ENCODE measurements at places on chromosomes 13 and 19. TPM values are rescaled to one million over a fixed set of nuclear protein-coding genes. Genes with fewer than 3 reads are reported as not detected.

GRCh38 chr19:18344582-18344950, 4.2 kb downstream of the PGPEP1 start:
- no peak for DNase-seq

DNA sequence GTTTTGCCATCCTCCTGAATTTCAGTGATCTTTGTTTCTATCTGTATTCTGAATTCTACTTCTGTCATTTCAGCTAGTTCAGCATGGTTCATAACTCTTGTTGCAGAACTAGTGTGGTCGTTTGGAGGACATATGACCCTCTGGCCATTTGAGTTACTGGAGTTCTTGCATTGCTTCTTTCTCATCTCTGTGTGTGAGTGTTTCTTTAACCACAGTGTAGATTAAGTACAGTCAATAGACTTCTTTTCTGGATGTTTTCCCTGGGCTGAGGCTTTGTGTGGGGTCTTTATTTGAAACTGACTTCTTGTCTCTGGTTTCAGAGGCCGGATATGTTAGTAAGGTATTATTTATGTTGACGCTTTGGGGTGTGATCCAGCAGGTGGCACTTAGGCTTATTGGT, 14.7 kb downstream of the IGFL2 start:
- no peak for DNase-seq

- DNase-seq, result peak; percentile 22
These were observed 705 bp downstream of the STXBP2 start for GRCh38 chr19:7637374-7638256.

REEP6 gene
- total RNA-seq, result 2.4 TPM

PGLYRP2 gene
- 0.27 TPM for total RNA-seq

- no peak for DNase-seq
These were observed 9.6 kb upstream of the TIMM44 start for GRCh38 chr19:7953060-7953459.

DNA sequence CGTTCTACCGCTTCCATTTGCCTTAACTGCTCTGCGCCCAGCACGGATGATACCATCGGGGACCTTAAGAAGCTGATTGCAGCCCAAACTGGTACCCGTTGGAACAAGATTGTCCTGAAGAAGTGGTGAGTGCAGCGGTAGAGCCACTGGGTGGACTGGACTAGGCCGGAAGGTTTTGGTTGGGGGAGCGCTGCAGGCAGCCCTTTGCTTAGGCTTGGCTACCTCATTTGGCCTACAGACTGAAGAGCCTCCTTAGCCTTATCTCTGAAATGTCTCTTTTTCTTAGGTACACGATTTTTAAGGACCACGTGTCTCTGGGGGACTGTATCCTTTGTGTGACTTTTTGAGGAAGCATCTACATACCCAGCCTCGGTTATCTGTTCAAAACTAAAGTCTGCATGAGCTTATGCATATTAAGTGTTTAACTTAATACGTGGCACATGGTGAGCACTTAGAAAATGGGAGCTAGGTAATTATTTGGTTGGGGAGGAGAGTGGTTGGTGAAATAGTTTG, 889 bp downstream of the UBL5 start:
- no peak for DNase-seq

DNA sequence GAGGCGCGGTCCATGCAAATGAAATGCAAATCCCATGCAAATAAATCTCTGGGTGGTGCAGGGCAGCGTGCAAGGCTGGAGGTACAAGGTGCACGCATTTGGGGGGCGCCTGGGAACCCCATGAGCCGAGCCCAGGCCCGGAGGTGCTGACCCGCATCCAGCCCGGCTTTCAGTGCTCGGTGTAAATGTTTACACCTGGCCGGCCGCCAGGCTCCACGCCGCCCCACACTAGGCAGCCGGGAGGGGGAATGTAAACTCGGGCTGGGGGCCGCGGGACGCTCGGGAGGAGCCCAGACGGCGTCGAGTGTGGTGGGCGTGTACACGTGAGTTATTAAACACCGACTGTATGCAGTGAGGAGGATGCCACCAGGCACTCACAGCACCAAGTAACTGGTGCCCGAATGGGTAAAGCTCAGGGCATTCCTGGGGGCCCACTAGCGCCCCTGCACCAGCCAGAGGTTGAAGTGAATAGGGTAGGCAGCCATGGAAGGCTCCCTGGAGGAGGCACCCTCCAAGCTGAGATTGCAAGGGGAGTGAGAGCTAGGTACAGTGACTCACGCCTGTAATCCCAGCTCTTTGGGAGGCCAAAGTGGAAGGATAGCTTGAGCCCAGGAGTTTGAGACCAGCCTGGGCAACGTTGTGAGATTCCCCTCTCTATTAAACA, 17.2 kb downstream of the FUT6 start:
- DNase-seq, result no peak

- DNase-seq, result no peak
These were observed 283.2 kb upstream of the ARGLU1 start for GRCh38 chr13:106850973-106851650.

PRTN3 gene
- total RNA-seq, result not detected

TLE2 gene
- 3.0 TPM for total RNA-seq

DNA sequence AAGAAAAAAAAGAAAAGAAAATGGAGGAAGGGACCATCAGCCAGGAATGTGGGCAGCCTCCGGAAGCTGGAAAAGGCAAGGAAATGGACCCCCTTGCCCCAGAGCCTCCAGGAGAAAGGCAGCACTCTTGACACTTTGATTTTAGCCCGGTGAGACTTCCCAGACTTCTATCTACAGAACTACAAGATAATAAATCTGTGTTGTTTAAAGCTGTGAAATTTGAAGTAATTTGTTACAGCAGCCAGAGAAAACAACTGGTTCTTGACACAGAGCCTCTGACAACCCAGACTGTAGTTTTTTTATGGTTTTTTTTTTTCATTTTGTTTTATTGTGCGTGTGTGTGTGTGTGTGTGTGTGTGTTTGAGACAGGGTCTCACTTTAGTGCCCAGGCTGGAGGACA, 7.6 kb downstream of the CTU1 start:
- DNase-seq, result no peak

DNA sequence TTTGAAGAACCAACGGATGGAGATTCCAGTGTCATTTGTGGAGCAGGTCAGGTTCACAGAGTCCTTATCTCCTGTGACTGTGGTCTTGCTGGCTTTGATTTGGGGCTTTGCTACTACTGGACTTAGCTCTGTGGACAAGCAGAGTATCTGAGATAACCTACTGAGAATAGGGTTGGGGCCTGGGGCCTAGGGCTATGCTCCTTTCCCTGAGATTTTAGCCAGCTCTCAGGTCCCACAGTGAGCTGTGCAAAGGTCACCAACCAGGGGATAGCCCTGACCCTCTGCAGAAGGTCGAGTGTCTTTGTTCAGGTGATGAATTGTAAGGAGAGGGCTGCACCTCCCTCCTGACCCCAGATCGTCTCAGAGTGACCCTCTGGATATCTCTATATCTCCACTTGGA, 9.2 kb downstream of the CEACAM1 start:
- DNase-seq, result no peak

- no peak for DNase-seq
These were observed 42.8 kb downstream of the BICRA start for GRCh38 chr19:47651691-47652090.

- DNase-seq, result no peak
These were observed 1043.6 kb downstream of the UQCRFS1 start for GRCh38 chr19:28169168-28169887.

DNA sequence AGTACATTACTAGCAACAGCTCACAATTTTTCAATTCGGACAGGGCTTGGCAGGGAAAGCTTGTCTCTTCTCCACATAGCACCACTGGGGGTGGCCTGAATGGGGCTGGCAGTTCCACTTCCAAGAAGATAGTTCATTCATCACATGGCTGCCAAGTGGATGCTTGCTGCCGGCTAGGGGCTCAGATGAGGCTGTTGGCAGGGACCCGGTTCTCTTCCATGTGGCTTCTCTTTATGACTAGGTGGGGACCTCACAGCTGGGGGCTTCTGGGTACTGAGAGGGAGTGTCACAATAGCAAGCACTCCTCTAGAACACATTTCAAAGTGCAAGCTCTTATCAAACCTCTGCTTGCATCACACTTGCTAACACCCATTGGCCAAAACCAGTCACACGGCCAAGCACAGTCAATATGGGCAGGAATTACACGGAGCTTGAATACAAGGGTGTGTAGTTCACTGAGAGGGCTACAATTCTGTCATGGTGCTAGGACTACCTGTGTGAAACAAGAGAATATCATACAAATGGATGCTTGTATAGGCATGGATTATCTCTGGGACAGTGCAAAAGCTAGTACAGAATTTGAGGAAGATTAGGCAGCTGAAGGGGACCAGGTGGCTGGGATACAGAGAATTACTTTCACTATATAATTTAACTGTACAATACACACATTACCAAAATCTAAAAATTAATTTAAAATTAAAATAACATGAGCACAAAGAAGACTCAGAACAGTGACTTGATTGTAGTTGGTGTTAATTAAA, 32.3 kb downstream of the ATP7B start:
- no peak for DNase-seq

DNA sequence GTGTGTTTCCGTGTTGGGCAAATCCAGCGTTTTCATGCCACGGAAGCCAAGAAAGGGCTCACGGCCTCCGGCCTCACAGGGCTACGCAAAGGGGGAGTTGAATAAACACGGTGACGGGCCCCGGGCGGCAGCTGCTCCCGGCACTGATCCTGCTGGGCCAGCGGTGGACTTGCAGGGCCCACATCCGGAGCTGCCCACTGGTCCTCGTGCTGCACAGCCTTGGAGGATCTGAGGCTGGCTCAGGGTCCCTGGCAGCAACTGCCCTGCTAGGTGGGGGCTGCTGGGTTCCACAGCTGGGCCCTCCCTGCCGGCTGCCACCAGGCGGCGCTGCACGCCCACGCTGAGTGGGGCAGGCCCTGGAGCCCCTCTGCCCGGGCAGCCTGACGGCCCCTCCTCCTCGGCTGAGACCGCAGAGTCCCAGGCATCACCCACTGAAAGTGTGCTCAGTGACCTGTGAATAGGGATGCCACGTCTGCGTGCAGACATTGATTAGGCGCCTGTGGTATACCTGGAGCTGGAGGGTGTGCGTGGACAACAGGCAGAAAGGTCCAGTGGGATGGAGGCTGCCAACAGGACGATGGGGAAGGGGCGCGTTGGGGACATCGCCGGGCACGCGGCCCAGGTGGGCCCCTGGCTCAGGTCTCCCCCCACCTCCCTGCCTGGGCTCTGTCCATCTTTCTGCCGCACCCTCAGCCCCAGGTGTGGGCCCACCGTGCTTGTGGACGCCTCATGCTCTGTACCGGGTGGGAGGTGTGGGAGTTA, 5.3 kb upstream of the HCN2 start:
- peak; percentile 69 for DNase-seq

DNA sequence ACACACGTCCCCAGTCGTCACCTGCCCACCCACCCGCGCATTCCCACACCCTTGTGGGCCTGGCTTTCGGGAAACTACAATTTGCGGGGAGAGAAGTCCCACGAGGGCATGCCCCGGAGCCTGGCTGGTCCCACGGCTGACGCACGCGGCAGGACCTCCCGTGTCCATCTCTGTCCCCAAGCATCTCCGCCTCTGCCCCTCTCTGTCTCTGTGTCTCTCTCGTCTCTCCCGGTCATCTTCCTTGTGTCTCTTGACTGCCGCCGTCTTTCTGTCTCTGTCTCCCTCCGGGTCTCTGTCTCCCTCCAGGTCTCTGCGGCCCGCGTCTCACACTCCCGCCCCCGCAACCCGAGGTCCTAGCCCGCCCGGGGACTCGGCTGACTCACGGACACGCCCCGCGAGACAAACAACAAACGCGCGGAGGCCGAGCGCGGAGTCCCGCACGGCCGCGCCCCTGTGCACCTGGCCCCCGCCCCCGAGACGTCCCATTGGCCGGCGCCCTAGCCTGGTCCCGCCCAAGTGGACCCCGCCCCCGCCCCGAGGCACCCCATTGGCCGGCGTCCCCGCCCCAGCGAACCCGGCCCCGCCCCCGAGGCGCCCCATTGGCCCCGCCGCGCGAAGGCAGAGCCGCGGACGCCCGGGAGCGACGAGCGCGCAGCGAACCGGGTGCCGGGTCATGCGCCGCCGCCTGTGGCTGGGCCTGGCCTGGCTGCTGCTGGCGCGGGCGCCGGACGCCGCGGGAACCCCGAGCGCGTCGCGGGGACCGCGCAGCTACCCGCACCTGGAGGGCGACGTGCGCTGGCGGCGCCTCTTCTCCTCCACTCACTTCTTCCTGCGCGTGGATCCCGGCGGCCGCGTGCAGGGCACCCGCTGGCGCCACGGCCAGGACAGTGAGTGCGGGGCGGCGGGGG, at the start of gene FGF22:
Gene FGF22 (plus strand): TSS at position 627 of the 908 bp plus-strand sequence. CDS start 47 bp downstream, at position 674.
- DNase-seq, result peak; percentile 95

DNA sequence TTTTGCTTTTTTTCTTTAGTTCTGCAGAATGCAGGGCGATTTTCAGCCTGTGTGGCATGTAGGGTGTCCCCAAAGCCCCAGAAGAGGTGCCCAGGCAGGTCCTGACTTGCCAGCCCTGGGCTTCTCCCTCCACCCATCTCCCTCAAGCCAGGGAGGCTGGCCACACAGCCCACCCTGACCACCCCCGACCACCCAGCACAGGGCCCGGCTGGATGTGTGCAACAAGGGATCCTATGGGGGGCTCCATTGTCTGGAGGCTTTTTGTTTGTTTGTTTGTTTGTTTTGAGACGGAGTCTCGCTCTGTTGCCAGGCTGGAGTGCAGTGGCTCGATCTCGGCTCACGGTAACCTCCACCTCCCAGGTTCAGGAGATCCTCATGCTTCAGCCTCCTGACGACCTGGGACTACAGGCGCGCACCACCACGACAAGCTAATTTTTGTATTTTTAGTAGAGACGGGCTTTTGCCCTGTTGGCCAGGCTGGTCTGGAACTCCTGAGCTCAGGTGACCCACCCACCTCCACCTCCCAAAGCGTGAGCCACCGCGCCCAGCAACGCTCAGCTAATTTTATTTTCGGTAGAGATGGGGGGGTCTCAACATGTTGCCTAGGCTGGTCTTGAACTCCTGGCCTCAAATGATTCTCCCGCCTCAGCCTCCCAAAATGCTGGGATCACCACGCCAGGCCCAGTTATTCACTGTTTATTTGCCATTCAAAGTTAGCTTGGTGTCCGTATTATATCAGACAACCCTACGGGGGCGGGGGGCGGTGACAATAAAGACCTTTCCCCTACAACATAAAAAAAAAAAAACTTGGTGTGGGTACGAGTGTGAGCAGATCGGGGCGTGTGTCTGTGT, 7.8 kb upstream of the MKNK2 start:
- no peak for DNase-seq

DNA sequence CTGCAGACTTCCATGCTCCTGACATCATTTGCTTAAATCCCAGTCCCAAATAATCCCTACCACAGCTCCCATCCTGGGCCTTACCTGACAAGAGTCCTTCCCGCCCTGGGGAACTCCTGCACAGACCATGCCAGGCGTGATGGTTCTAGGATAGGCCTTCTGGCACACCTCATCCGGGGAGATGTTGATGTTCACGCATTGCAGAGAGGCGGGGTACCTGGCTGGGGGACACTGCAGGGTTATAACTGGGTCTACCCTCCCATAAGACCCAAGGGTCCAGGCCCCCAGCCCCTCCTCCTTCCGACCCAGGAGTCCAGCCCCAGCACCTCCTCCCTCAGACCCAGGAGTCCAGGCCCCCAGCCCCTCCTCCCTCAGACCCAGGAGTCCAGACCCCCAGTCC, 4.0 kb downstream of the KLK14 start:
- DNase-seq, result no peak

GRCh38 chr19:11251650-11252314, 10.5 kb downstream of the DOCK6 start:
- DNase-seq, result no peak

GRCh38 chr19:43820098-43820883, 6.8 kb upstream of the ZNF283 start:
- peak; percentile 54 for DNase-seq

- DNase-seq, result no peak
These were observed 185.1 kb downstream of the MTUS2 start for GRCh38 chr13:29005035-29005762.

GRCh38 chr13:95420501-95420900, 119.2 kb upstream of the ABCC4 start:
- DNase-seq, result no peak

Measured in activated CD8-positive, alpha-beta T cell treated with anti-CD3 and anti-CD28 coated beads for 36 hours (primary cell).